ENCODE measurements at places on chromosomes 5 and 9. TPM values are rescaled to one million over a fixed set of nuclear protein-coding genes. Genes with fewer than 3 reads are reported as not detected.

Gene ADGRD2
- not detected for polyA plus RNA-seq

- no peak for DNase-seq
Measured at GRCh38 chr5:81137833-81138232, 95.3 kb upstream of the CKMT2 start.

Gene PCDHA13
- not detected for polyA plus RNA-seq

- DNase-seq: no peak
Measured at GRCh38 chr9:81724242-81724889, 35.0 kb upstream of the TLE1 start.

- no peak for DNase-seq
Measured at GRCh38 chr9:137023583-137023991, 4.5 kb downstream of the ABCA2 start.

DNA sequence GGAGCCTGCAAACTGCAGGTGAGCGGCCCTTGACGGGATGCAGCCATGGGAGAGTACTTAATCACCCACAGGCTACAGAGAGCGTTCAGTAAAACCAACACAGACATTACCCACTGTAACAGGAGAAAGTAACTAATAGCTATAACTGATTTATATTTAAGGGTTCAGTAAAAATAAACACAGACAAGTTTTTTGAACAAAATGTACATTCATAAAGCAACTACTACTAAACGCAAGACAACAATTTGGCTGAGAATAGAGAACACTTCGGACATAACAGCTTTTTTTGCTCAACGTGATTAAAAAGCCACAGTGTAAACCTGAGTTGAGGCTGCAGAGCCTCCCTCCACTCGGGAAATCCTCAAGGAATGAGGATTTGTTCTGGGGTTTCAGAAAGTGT is 61.7 kb downstream of the LIFR start:
- DNase-seq: no peak

Gene SPATA31A3
- not detected for polyA plus RNA-seq

Gene MARVELD2
- polyA plus RNA-seq: 0.32 TPM

- DNase-seq: no peak
Measured at GRCh38 chr5:170849374-170849773, 12.4 kb upstream of the RANBP17 start.

Gene SCGB3A2
- polyA plus RNA-seq: not detected

DNA sequence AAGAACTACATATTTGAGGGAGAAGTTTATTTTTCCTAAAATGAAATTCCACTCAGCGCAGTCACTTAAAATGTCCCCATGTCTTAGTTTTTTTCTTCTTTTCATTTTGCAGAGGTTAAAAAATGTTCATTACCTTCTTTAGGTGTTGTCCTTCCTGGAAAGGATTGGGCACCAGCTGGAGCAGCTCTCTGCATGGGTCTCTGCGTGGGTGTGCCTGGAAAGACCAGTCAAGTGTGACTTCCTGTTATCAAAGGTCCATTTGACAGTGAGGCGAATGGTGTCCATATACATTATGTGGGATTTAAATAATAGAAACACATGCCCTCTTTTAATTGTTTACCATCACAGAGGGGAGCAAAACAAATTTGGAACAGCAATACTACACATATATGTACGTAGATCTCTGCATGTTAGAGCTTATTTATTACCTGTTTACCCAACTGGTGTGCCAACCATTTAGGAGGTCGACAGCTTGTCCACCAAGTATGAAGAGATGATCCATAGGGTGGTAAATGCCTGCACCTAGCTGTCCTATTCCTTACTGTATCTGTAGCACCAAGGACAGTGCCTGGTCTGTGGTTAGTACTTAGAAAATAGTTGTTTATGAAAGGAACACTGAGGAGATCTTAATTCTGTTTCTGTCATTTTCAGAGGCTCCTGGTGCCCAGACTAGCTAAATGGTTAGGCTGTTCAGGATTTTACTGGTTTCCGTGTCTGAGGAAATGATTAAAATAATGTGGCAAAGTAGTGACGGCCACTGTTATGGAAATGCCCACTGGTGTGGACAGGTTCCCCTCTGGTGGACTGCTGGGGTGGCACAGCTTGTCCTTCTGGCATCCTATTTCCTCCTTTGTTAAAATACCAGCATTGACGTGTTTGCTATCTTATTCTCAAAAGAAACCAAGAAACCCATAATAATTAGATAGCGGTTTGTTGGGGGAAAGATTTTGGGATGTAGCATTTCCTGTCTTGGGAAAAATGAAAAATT is 200.4 kb downstream of the MAST4 start:
- DNase-seq: no peak

DNA sequence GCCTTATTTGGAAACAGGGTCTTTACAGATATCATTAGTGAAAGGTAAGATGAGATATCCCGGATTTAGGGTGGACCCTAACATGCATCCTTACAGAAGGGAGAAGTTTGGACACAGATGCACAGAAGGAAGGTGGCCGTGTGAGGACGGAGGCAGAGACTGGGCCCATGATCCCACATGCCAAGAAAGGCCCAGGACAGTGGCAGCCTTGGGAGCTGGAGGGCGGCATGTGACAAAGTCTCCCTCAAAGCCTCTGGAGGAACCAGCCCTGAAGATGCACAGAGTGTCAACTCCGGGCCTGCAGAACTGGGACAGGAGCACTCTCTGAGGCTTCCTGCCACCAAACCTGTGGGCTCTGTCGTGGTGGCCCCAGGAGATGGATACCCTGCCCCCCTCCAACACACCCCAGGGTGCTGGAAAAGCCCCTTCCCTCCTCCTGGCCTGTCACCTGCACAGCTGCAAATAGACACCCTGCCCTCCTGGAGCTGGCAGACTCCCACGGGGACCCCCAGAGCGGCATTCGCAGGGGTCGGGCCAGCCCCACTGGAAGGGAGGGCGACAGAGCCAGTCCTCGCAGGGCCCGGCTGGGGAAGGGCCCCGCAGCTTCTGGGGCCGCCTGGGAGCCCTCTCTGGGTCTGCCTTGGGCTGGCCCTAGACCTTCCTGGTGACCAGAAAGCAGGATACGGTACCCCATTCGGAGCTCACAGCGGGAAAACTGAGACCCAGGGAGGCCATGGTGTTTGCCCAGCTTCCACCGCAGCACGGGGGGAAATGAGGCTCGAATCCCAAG is 7.9 kb downstream of the NACC2 start:
- no peak for DNase-seq

Gene PCDHA3
- polyA plus RNA-seq: not detected

Gene GLRA1
- not detected for polyA plus RNA-seq

Gene RNF180
- not detected for polyA plus RNA-seq

DNA sequence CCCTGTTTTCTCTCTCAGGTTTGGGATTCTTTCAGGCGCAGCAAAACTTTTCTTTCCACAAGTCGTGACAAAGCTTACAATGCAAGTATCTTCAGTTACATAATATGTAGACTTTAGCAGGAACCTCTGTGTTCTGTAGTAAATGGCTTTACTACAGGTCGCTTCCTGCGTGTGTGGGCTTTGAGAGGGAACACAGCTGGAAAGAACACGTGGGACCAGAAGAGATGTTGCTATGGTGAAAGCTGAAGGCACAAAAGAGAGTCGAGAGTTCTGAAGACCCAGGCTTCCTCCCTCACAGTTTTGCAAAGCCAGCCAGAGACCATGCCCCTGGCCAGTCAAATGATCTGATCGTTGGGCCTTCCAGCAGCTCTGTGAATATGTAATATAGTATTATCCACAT is 4.0 kb downstream of the ANKRD55 start:
- DNase-seq: no peak

Gene HDAC3
- 104 TPM for polyA plus RNA-seq

Gene PCDHGC5
- polyA plus RNA-seq: not detected

Gene FOXD4L6
- not detected for polyA plus RNA-seq

Gene NPR3
- polyA plus RNA-seq: not detected

Gene RLN1
- not detected for polyA plus RNA-seq

- DNase-seq: no peak
Measured at GRCh38 chr5:150507474-150508276, at the start of gene NDST1. NDST1 (plus strand) TSS chr5:150508131; CDS start chr5:150521255, 13,124 bp downstream.

Gene FLT4
- not detected for polyA plus RNA-seq

GRCh38 chr5:40406741-40407211 is 272.9 kb upstream of the PTGER4 start:
- peak; percentile 48 for DNase-seq

Gene DOCK2
- 92.5 TPM for polyA plus RNA-seq

Gene TRIM7
- polyA plus RNA-seq: not detected

Gene ZNF454
- not detected for polyA plus RNA-seq

- DNase-seq: no peak
Measured at GRCh38 chr5:14450018-14450524, 131.5 kb upstream of the OTULINL start.

DNA sequence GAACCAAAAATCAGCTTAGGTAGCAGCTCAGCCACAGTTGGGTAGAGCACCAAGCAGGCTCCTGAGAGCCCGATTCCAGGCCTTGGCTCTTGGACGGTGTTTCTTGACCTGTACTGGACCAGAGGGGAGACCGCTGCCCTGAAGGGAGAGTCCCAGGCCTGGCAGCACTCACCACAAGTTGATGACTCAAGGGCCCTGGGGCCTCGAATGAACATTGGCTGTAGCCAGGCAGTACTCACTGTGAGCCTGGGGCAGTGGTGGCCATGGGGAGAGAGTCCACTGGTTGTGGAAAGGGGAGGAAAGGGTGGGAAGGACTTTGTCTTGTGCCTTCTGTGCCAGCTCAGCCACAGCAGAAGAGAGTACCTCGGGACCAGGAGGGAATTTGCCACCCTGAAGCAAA is 166.1 kb downstream of the EDIL3 start:
- no peak for DNase-seq

Gene FBP1
- 4.2 TPM for polyA plus RNA-seq

GRCh38 chr5:133247881-133248624 is 196.2 kb downstream of the HSPA4 start:
- DNase-seq: no peak

DNA sequence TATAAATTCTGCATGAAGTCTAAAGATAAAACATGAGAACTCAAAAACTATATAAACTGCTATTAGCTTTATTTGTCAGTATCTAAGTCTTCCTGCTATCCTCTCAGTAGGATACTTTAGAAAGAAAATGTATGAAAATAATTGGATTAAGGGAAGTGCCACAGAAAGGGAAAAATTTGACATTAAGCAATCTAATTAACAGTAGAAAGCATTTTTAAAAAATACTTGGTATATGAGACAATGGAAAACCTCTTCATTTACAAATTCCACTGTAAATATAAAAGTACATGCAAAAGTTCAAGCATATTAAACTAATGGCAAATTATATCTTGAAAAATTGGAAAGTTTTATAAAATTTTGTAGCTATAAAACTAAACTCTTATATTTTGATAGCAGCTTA is 518.6 kb upstream of the NUDT12 start:
- DNase-seq: no peak

Measured in naive B cell (primary cell).